ENCODE measurements at places on chromosomes 13 and 19.
A peak's percentile ranks its signal among the peaks of the same experiment; 100 is the strongest.

- DNase-seq: no peak
- no peak overlapping the region for H3K4me3 ChIP-seq
- no peaks in the 10 kb centered on the region for H3K27me3 ChIP-seq
- peaks cover 20% of the 10 kb centered on the region for H3K4me1 ChIP-seq
These were observed 4.8 kb downstream of the SYNGR4 start for GRCh38 chr19:48368936-48369335.

GRCh38 chr19:41726493-41726892, 18.1 kb downstream of the CEACAM5 start:
- no peaks in the 10 kb centered on the region for H3K27me3 ChIP-seq
- H3K4me3 ChIP-seq: no peak overlapping the region
- H3K4me1 ChIP-seq: no peaks in the 10 kb centered on the region

GRCh38 chr19:30106417-30107095, 164.5 kb downstream of the URI1 start:
- peaks cover 3% of the 10 kb centered on the region for H3K4me1 ChIP-seq
- H3K27me3 ChIP-seq: no peaks in the 10 kb centered on the region
- H3K36me3 ChIP-seq: no peaks in the 10 kb centered on the region
- H3K4me3 ChIP-seq: no peak overlapping the region
- H3K27ac ChIP-seq: no peak overlapping the region

DNA sequence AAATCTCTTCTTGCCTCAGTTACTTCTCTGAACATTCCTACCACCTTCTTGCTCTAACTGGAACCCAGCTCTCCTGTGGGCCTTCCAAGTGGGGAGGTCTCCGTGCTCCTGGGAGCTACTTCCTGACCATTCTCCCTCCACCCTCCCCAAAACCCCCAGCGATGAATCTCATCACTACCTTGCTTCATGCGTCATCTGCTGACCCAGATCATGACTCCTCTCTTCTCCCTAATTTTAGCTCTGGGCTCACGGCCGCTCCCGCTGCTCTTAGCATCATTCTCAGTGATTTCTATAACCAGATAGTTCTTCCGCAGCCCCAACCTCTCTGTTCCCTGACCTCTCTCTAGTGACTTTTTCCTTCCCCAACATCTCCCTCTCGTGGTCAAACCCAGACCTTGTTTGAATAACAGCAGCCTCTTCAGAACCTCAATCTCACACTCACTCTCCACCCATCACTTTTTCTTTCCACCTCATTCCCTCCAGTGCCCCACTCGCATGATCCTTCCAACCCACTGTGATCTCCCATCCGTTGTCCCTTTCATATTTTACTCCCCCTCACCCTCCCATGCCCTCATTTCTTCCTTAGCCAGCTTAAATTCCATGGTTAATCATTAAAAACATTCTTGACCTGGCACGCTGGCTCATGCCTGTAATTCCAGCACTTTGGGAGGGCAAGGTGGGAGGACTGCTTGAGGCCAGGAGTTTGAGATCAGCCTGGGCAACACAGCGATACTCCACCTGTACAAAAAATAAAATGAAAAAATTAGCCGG, 21.8 kb downstream of the MRPS12 start:
- H3K4me1 ChIP-seq: peaks cover 16% of the 10 kb centered on the region
- peaks cover 5% of the 10 kb centered on the region for H3K36me3 ChIP-seq
- H3K27ac ChIP-seq: peak overlapping the region; percentile 15
- H3K4me3 ChIP-seq: peak overlapping the region; percentile 52

- peaks cover 9% of the 10 kb centered on the region for H3K4me1 ChIP-seq
- no peaks in the 10 kb centered on the region for H3K36me3 ChIP-seq
- peak; percentile 82 for DNase-seq
- peak overlapping the region; percentile 50 for H3K27ac ChIP-seq
These were observed 22.3 kb upstream of the TFDP1 start for GRCh38 chr13:113562085-113562749.

- H3K4me3 ChIP-seq: no peak overlapping the region
- DNase-seq: no peak
- no peak overlapping the region for H3K27ac ChIP-seq
- H3K4me1 ChIP-seq: no peaks in the 10 kb centered on the region
These were observed 4.2 kb upstream of the OR7G3 start for GRCh38 chr19:9130965-9131364.

GRCh38 chr13:26978081-26978860, 193.3 kb downstream of the USP12 start:
- H3K27ac ChIP-seq: peak overlapping the region; percentile 12
- H3K27me3 ChIP-seq: peaks cover 43% of the 10 kb centered on the region
- no peak for DNase-seq
- H3K4me1 ChIP-seq: peaks cover 4% of the 10 kb centered on the region
- H3K4me3 ChIP-seq: no peak overlapping the region

GRCh38 chr19:7428651-7429113, 60.2 kb downstream of the PEX11G start:
- no peak overlapping the region for H3K27ac ChIP-seq
- no peaks in the 10 kb centered on the region for H3K4me1 ChIP-seq
- H3K27me3 ChIP-seq: no peaks in the 10 kb centered on the region
- no peak for DNase-seq

DNA sequence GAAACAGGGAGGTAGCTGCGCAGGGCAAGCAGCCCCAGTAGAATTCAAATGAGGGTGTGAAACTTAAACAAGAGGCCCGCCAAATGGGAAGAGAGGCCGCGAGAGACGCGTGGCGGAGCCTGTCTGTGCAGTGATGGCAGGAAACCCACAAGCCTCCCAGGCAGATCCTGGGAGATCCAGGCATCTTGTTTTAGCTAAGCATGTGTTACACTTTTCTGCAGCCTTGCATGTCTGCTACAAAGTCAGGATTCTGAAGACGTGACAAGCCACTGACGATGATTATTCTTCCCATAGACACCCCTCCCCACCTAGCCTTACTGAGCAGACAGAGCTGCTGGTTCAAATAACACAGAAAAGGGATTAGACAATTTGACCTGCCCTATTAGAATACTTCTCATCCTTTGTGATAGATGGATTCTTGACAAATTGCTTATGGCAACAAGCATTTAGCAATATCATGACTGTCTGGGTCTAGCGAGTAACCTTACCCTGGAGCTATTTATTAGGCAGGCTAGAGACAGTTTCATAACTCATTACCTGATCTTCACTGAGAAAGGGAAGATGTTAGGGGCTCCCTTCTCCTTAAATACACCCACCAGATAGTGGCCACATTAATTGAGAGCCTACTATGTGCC, 185.2 kb upstream of the IRS2 start:
- peaks cover 76% of the 10 kb centered on the region for H3K27me3 ChIP-seq
- no peak overlapping the region for H3K4me3 ChIP-seq
- no peak overlapping the region for H3K27ac ChIP-seq
- DNase-seq: no peak
- H3K4me1 ChIP-seq: peaks cover 6% of the 10 kb centered on the region
- H3K36me3 ChIP-seq: no peaks in the 10 kb centered on the region

GRCh38 chr13:37899753-37900152, 30.2 kb upstream of the TRPC4 start:
- peaks cover 5% of the 10 kb centered on the region for H3K4me1 ChIP-seq
- no peaks in the 10 kb centered on the region for H3K36me3 ChIP-seq
- no peaks in the 10 kb centered on the region for H3K27me3 ChIP-seq
- H3K4me3 ChIP-seq: no peak overlapping the region
- DNase-seq: no peak
- peak overlapping the region; percentile 62 for H3K27ac ChIP-seq

- no peak overlapping the region for H3K4me3 ChIP-seq
- H3K27ac ChIP-seq: no peak overlapping the region
- H3K36me3 ChIP-seq: no peaks in the 10 kb centered on the region
- H3K27me3 ChIP-seq: peaks cover 3% of the 10 kb centered on the region
These were observed 20.6 kb downstream of the ELAVL3 start for GRCh38 chr19:11460207-11460606.

- H3K4me1 ChIP-seq: peaks cover 19% of the 10 kb centered on the region
- peaks cover 7% of the 10 kb centered on the region for H3K27me3 ChIP-seq
- no peak overlapping the region for H3K27ac ChIP-seq
- no peaks in the 10 kb centered on the region for H3K36me3 ChIP-seq
These were observed 40.0 kb downstream of the C13orf46 start for GRCh38 chr13:113933901-113934300.

DNA sequence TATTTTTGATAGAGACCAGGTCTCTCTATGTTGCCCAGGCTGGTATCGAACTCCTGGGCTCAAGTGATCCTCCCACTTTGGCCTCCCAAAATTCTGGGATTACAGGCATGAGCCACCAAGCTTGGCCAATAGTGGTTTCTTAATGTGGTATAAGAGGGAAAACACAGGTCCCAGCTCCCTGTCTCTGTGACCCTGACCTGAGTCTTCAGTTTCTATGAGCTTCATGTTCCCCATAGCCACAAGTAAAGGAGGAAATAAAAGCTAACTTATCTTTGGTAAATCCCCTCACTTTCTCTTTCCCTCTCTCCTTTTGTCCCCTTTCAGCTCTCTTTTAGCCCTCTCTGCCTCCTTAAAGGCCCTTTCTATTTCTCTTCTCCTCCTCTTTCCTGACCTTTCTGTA, 50.3 kb downstream of the ABCC4 start:
- DNase-seq: no peak
- H3K36me3 ChIP-seq: peaks cover 5% of the 10 kb centered on the region
- H3K27ac ChIP-seq: no peak overlapping the region

DNA sequence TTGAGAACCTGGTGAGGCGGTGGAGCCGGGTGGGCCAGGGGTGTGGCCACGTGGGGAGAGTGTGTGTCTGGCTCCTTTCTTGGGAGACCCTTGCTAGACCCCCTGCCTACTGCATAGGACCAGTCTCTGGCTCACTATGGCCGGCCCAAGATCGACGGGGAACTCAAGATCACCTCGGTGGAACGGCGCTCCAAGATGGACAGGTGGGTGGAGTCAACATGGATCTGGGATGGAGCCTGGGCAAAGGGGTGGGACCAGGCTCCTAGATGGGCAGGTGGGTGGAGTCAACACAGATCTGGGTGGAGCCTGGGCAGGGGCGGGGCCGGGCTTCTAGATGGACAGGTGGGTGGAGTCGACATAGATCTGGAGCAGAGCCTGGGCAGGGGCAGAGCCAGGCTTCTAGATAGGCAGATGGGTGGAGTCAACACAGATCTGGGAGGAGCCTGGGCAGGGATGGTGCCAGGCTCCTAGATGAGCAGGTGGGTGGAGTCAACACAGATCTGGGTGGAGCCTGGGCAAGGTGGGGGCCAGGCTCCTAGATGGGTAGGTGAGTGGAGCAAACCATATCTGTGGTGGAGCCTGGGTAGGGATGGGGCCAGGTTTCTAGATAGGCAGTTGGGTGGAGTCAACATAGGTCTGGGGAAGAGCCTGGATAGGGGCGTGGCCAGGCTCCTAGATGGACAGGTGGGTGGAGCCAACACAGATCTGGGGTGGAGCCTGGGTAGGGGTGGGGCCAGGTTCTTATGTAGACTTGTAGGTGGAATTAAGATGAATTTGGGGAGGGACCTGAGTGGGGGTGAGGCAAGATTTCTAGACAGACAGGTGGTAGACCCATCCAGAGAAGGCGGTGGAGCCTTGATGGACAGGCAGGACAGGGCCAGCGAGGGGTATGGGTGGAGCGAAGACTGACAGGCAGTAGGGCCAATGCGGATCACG, 56.5 kb downstream of the VAV1 start:
- peaks cover 3% of the 10 kb centered on the region for H3K27me3 ChIP-seq
- H3K4me3 ChIP-seq: no peak overlapping the region
- DNase-seq: no peak
- no peaks in the 10 kb centered on the region for H3K36me3 ChIP-seq

DNA sequence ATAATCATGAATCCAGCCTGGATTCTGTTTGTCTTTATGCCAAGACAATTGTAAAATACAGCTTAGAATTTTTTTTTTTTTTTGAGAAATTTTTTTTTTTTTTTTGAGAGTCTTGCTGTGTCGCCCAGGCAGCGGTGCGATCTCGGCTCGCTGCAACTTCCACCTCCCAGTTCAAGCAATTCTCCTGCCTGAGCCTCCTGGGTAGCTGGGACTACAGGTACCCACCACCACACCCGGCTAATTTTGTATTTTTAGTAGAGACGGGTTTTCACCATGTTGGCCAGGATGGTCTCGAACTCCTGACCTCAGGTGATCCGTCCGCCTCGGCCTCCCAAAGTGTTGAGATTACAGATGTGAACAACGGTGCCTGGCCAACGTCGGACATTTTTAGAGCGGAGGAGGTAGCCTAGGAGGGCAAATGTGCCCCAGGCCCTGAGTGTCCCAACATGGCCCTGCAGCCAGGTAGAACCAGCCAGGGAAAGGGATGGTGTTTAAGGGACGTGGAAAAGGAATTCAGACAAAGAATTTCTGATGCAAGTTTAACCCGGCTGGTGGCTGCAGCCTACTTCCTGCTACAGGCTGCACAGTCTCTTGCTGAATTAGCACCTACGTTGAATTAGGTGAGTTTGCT, 89.8 kb downstream of the GNG7 start:
- no peak for DNase-seq
- H3K4me1 ChIP-seq: no peaks in the 10 kb centered on the region
- peaks cover 13% of the 10 kb centered on the region for H3K27me3 ChIP-seq
- peak overlapping the region; percentile 69 for H3K27ac ChIP-seq
- no peaks in the 10 kb centered on the region for H3K36me3 ChIP-seq

DNA sequence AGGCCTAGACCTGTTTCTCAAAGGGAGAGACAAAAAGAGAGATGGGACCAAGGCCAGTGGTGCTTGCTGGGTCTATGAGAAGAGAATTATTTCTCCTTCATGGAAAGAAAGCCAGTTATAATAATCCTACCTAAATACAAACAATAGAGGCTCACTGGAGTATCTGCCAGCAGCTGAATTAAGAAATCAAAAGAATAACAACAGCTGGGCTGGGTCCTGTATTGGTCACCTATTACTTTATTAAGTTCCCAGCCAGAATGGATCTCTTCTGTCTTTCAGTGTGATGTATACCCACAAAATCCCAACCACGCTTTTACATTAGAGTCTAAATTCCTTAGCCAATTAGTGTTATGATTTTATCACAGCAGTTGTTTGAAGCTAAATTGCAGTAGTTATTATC, 297.8 kb upstream of the DACH1 start:
- no peaks in the 10 kb centered on the region for H3K36me3 ChIP-seq
- H3K27me3 ChIP-seq: no peaks in the 10 kb centered on the region
- H3K4me3 ChIP-seq: no peak overlapping the region
- no peaks in the 10 kb centered on the region for H3K4me1 ChIP-seq
- no peak for DNase-seq

- DNase-seq: no peak
- H3K4me1 ChIP-seq: peaks cover 23% of the 10 kb centered on the region
- H3K36me3 ChIP-seq: no peaks in the 10 kb centered on the region
These were observed 230.2 kb downstream of the TSHZ3 start for GRCh38 chr19:31118986-31119385.

GRCh38 chr13:113931841-113932459, 41.9 kb downstream of the C13orf46 start:
- H3K27me3 ChIP-seq: peaks cover 4% of the 10 kb centered on the region
- peaks cover 14% of the 10 kb centered on the region for H3K4me1 ChIP-seq
- H3K36me3 ChIP-seq: no peaks in the 10 kb centered on the region
- no peak overlapping the region for H3K27ac ChIP-seq
- DNase-seq: peak; percentile 44

Data from type B pancreatic cell (in vitro differentiated cells).